CD8-positive, alpha-beta memory T cell (primary cell): ENCODE measurements at places on chromosomes 13 and 19. TPM values are rescaled to one million over a fixed set of nuclear protein-coding genes. Genes with fewer than 3 reads are reported as not detected.

KLK14 gene
- 0.31 TPM for total RNA-seq

ABHD17A gene
- 114 TPM for total RNA-seq

RAB20 gene
- 1.2 TPM for total RNA-seq

MATK gene
- total RNA-seq: 27.6 TPM

DNA sequence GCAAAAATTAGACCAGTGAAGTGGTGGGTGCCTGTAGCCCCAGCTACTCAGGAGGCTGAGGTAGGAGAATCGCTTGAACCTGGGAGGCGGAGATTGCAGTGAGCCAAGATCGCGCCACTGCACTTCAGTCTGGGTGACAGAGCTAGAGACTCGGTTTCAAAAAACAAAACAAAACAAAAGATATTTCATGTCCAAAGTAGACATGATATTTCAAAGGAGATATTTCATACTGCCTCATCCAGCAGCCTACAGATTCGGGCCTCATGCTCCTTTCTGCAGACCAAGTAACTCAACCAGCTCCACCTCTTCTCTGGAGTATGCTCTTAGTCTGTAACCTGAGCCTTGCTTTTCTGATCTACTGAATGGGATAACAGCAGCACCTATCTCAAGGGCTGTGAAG lies 15.0 kb downstream of the ZC3H4 start:
- peaks cover 4% of the 10 kb centered on the region for H3K36me3 ChIP-seq
- H3K27me3 ChIP-seq: no peaks in the 10 kb centered on the region
- no peak overlapping the region for H3K27ac ChIP-seq
- no peak for DNase-seq

DNA sequence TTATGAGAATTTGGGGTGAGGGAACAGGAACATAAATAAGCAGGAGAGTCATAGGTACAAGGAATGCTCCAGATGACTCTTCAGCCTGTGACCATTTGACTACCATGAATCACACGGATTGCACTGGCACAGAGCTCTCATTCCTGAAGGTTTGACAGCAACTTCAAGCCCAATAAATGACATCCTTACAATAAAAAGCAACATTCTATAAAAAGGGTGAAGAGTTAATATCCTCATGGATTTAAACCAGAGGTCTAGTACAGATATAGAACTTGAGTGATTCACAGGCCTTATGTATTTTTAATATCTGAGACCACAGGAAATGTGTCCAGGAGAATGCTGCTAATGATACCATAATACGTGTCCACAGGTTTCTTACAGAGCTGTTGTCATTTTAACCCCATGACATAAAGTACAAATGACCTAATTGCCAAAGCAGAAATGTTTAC lies 158.1 kb downstream of the IRS2 start:
- no peak for DNase-seq
- no peak overlapping the region for H3K27ac ChIP-seq
- no peaks in the 10 kb centered on the region for H3K4me1 ChIP-seq
- H3K4me3 ChIP-seq: no peak overlapping the region

DNA sequence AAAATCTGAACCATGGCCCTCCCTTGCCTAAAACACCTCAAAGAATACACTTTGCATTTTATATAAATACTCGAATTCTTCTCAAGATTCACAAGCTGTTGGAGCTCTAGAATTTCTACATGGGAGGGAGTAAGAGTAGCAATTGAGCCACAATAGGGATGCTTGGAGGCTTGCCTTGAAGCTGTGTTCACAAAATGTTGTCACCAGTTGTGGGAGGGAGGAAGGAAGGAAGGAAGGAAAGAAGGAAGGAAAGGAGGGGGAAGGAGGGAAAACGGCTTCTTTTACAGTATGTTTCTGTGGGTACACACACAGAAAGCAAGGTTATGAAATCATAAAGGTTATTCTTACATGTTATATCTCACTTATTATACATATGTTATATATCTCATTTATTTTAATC lies 128.6 kb upstream of the PEG3 start:
- no peaks in the 10 kb centered on the region for H3K4me1 ChIP-seq
- no peaks in the 10 kb centered on the region for H3K36me3 ChIP-seq
- no peaks in the 10 kb centered on the region for H3K27me3 ChIP-seq
- no peak overlapping the region for H3K27ac ChIP-seq
- no peak for DNase-seq
- H3K4me3 ChIP-seq: no peak overlapping the region

GRCh38 chr13:109163037-109163379 lies 533.6 kb downstream of the MYO16 start:
- no peaks in the 10 kb centered on the region for H3K4me1 ChIP-seq
- H3K27ac ChIP-seq: no peak overlapping the region
- DNase-seq: no peak
- no peak overlapping the region for H3K4me3 ChIP-seq

DNA sequence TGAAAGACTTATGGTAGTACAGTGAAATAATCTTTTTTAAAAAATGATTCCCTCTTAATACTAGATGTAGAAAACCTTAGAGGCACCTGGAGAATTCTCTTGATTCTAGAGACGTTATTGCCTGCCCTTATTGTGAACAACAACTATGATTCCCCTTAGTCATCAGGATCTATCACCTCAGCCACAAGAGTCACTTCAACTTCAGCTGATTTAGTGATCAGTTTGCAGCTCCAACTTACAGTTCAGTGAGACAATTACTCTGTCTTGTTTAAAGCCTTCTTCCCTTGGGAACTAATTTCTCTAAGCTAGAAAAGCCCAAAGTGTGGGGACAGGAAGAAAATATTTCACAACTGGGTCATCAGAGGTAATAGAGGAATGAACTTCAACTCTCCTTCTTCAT lies 254.3 kb upstream of the SLITRK1 start:
- no peaks in the 10 kb centered on the region for H3K36me3 ChIP-seq
- DNase-seq: peak; percentile 27
- peak overlapping the region; percentile 24 for H3K4me3 ChIP-seq
- H3K27ac ChIP-seq: peak overlapping the region; percentile 52
- H3K4me1 ChIP-seq: peaks cover 16% of the 10 kb centered on the region
- H3K27me3 ChIP-seq: no peaks in the 10 kb centered on the region

GRCh38 chr13:42786715-42787114 lies 5.3 kb downstream of the FAM216B start:
- H3K36me3 ChIP-seq: no peaks in the 10 kb centered on the region
- H3K27ac ChIP-seq: no peak overlapping the region
- DNase-seq: no peak
- no peaks in the 10 kb centered on the region for H3K4me1 ChIP-seq
- H3K27me3 ChIP-seq: no peaks in the 10 kb centered on the region

DNA sequence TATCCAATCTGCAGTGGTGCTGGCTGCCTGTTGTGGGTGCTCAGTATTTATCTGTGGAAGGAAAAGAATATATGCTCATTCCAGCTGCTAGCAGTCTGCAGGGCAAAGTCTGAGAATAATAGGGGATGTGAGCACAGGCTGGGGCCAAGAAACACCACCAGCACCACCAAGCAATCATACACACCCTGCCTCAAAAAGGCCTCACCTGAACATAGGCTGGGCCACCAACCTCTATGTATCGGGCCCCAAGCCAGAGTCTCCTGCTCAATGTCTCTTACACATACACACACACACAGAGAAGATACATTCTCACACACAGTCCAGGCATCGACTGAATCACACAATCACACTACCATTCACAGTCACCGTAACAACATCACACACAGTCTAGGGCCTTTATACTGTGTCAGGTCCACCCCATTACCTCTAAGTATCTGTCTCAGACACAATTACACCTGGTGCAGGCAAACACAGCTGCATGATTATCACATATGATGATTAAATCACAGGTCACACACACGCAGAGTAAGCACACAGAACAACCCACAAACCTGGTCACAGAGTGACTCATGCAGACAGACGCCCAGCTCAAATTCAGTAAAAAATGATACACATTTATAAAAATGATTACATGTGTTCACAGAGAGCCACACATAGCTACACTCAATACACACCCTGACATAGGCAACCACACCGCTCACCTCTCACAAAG lies 1.3 kb upstream of the ZSCAN22 start:
- DNase-seq: no peak
- no peaks in the 10 kb centered on the region for H3K36me3 ChIP-seq
- no peak overlapping the region for H3K27ac ChIP-seq
- H3K4me3 ChIP-seq: no peak overlapping the region
- peaks cover 30% of the 10 kb centered on the region for H3K4me1 ChIP-seq
- no peaks in the 10 kb centered on the region for H3K27me3 ChIP-seq

DNA sequence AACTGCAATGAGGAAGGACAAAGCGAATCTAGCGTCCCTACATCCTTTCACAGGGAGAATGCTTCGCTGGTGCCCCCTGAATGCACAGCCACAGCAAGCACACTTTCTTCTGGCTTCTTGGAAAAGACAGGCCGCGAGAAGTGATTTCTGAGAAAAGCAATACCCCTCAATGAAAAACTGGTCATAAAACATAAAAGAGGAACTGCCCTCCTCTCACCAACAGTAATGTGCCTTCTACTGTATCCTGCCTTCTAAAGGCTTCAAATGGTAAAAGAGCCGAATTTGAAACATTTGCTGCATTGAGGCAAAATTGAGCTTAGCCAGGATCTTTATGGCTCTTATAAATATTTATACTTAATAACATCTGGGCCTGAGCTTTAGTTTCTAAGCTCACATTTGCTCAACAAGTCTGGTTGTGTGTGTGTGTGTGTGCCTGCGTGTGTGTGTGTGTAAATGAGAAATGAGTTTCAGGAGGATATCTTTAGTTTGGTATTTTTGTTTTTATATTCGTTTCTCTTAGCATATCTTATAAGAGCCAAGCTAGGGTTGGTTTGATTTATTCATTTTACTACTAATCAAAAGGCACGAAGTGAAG lies 246.1 kb upstream of the MAB21L1 start:
- no peak for DNase-seq
- no peaks in the 10 kb centered on the region for H3K27me3 ChIP-seq
- H3K36me3 ChIP-seq: no peaks in the 10 kb centered on the region
- H3K4me3 ChIP-seq: no peak overlapping the region

GRCh38 chr13:33127009-33127551 lies 110.9 kb downstream of the KL start:
- DNase-seq: no peak
- H3K4me1 ChIP-seq: no peaks in the 10 kb centered on the region
- H3K27me3 ChIP-seq: no peaks in the 10 kb centered on the region
- no peak overlapping the region for H3K27ac ChIP-seq
- no peaks in the 10 kb centered on the region for H3K36me3 ChIP-seq
- H3K4me3 ChIP-seq: no peak overlapping the region

- no peaks in the 10 kb centered on the region for H3K27me3 ChIP-seq
- peak; percentile 84 for DNase-seq
- peak overlapping the region; percentile 86 for H3K4me3 ChIP-seq
Observed at GRCh38 chr19:50357178-50358100, 8.0 kb downstream of the NAPSA start.

GRCh38 chr19:472005-472858 lies 11.4 kb upstream of the SHC2 start:
- no peak overlapping the region for H3K4me3 ChIP-seq
- no peaks in the 10 kb centered on the region for H3K36me3 ChIP-seq
- H3K27ac ChIP-seq: no peak overlapping the region

GRCh38 chr19:48588670-48589401 lies 17.7 kb upstream of the SPACA4 start:
- H3K36me3 ChIP-seq: no peaks in the 10 kb centered on the region
- peak overlapping the region; percentile 52 for H3K4me3 ChIP-seq
- no peak overlapping the region for H3K27ac ChIP-seq
- no peaks in the 10 kb centered on the region for H3K27me3 ChIP-seq

DNA sequence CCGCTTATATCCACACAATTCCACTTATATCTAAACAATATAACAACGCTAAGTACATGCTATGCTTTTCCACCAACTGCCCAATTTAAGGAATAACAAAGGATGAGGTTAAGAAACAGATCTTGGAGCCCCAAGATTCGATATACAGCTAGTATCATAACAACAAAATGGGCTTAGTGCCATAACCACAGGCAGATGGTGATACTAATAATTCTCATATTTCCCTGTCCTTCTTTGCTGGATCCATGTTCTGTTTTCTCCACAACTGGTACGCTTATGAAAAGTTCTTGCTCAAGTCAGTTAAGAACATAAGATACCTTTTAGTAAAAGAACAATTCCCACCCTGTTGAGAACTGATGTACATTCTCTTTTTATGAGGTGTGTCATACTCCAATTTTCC lies 33.9 kb downstream of the CAB39L start:
- H3K36me3 ChIP-seq: no peaks in the 10 kb centered on the region
- H3K4me1 ChIP-seq: no peaks in the 10 kb centered on the region
- H3K4me3 ChIP-seq: no peak overlapping the region
- no peaks in the 10 kb centered on the region for H3K27me3 ChIP-seq
- no peak for DNase-seq

GRCh38 chr13:43072394-43072793 lies 49.0 kb downstream of the DNAJC15 start:
- no peak overlapping the region for H3K27ac ChIP-seq
- DNase-seq: no peak
- H3K36me3 ChIP-seq: no peaks in the 10 kb centered on the region

DNA sequence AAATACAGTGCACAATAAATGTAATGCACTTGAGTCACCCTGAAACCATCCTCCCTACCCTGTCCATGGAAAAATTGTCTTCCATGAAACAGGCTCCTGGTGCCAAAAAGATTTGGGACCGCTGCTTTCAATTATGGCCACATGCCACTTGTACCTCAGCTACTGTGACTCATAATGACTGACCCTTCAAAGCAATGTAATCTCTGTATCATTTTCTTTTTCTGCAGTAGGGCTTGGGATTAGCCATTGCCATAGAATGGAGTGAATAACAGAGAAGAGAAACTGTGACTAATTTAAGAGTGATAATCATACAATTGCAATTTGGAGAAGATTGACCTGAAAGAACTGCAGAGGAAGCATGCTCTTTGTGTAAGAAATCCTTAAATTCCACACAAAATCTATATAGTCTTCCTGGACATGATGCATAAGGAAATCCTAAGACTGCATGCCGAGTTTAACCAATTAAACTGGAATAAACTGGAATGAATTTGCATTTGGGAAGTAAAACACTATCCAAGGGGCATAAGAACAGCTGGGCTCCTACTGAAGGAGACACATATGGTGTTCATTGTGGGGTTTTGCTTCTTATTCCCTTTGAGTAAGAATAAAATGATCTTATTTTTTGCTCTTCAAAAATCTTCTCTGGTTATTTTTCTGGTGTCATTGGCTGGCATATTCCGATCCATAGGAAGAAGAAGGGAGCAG lies 59.5 kb upstream of the SLC7A1 start:
- H3K27ac ChIP-seq: no peak overlapping the region
- DNase-seq: no peak
- no peaks in the 10 kb centered on the region for H3K36me3 ChIP-seq
- H3K4me1 ChIP-seq: no peaks in the 10 kb centered on the region

DNA sequence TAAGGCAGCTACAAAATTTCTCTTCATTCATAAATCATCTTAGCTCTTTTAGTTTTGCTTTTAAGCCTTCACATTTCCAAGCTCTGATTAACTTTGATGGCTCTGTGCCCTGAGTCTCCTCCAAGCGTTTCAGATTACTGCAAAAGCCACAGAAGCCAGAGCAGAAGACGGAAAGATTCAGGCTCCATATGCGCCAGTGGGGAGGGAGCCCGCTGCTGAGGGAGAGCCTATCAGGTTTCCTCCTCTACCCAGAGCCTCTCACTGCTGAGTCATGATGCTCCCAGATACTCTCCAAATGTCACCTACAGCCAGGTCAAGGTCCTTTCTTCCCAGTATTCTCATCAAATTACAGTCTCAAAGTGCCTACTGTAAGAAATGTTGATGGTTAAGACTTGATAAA lies 193.6 kb downstream of the RAP2A start:
- no peaks in the 10 kb centered on the region for H3K27me3 ChIP-seq
- no peaks in the 10 kb centered on the region for H3K36me3 ChIP-seq
- no peak for DNase-seq
